NCI-H526 treated with DMSO at 0.1 percent for 48 hours (cell line): ENCODE measurements at places on chromosomes 6 and 20.
A peak's percentile ranks its signal among the peaks of the same experiment; 100 is the strongest.

DNA sequence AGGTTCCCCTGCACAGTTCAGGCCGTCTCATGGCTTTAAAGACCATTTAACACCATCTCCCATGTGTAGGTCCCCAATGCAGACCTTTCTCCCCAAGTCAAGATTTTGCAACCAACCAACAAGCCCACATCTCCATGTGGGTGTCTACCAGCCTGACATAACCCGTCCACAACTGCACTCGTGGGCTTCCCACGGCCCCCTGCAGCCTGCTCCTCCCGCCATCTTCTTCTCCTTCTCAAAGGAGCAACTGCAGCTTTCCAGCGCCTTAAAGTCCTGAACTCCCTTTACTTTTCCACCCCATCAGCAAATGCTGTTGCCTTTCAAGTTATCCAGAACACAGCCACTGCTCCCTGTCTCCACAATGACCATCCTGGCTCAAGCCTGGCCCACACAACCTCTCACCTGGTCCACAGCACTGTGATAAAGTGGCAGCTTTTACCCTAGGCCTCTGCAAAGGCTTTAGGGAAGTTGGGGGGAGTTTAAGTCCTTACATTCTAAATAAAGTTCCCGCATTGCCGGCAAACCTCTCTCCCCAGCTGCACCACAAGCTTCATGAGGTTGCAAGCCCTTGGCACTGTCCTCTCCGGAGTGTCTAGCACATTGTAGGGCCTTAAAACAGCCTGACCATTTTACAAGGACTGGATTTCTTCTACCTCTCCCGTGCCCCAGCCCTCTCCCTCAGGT, 140.5 kb downstream of the PREX1 start:
- no peak for DNase-seq

DNA sequence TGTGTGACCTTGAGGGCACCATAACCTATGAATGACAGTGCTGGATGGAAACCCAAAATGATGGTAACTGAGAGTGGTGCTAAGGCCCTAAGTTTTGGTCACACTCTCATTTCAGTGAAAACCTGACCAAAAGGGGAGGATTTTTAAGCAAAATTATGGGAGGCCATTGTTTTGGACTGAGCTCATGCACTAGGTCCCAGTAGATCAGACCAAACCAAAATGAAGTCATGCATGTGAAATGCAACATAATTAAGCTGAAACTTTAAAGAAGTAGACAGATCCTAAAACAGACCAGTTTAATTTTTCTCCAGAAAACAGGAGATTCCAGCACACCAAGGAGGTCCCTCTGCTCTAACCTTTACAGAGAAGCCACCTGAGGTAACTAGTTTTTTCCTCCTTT, 24.0 kb upstream of the THBS2 start:
- no peak for DNase-seq

DNA sequence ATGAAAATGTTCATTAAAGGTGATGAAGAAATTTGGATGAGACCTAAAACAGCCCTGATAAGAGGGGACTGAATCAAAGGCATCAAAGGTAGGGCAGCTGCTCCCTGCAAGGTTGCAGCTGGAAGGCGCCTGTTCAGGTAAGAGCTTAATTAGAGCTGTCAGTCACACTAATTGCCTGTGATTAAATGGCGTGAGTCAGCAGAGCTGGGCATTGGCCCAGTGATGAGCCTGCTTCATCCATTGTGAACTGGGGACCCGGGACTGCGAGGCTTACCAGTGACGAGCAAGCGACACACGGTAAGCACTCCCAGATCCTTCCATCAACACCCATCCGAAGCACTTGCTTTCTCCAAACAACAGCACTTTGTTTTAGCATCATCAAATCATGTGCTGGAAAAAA, 621.5 kb upstream of the CDH4 start:
- DNase-seq = no peak

DNA sequence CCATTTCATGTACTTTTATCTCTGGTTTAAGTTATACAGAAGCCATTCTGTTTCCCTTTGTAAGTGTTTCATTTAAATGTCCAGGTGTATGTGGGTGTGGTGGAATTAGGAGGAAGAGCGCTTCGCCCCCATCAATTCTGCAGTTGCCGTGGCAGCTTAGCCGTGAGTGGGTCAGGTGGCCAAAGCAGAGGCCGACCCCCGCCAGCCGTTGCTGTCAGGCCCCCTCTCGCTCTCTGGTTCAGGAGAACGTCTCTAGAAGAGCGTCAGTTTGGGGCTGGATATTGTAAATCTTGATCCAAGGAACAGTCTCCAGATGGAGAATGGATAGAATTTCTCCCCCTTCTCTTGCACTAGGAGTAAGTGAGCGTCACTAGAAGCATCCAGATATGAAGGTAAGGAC, 367.4 kb downstream of the FOXA2 start:
- peak; percentile 21 for DNase-seq

GRCh38 chr6:138844192-138844591, 48.3 kb downstream of the ECT2L start:
- DNase-seq = no peak

GRCh38 chr6:144086959-144087358, 8.4 kb downstream of the SF3B5 start:
- DNase-seq = no peak

- peak; percentile 59 for DNase-seq
Measured at GRCh38 chr20:4999788-5000187, 1.5 kb downstream of the SLC23A2 start.

DNA sequence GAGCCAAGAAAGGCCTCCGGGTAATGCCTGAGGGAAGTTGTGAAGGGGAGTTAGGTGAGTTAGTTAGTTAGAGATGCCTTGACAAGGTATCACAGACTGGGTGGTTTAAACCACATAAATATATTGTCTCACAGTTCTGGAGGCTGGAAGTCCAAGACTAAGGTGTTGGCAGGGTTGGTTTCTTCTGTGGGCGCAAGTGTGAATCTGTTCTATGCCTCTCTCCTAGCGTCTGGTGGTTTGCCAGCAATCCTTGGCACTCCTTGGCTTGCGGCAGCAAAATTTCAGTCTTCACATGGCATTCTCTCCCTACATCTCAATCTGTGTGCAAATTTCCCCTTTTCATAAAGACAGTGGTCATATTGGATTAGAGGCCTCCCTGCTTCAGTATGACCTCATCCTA, 29.7 kb upstream of the RANBP9 start:
- no peak for DNase-seq

DNA sequence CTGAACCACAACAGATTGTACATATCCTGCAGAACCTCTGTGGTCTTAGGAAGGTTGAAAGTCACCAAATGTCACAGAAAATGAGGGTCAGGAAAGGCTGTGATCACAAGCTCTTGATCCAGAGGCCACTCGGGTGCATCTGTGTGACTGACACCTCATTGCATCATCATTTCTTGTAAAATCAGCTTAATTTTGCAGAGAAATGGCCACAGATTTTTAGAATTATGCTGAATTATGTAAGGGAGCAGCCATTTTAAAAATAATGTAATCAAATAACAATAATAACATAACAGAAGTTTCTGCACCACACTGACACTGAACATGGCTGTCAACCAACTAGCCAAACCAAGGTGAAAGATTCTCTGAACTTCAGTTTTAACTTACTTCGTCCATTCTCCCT, 32.5 kb upstream of the PRND start:
- no peak for DNase-seq

DNA sequence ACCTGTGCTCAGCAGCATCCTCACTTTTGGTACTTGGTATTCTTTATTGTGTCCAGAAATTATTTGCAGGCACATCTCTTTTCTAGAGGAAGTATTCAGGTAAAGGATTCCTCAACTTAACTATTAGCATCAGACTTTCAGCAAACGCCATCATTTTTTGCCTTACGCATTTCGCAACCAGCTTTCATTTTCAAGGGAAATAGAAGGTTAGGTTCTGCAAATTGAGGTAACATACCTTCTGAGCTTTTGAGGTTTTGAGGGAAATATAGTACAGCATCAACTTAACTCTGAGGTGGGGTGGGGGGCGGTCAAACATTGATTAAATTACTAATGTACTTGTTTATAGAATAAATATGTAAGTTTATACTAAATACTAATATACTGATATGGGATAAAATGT, 243.6 kb upstream of the RIMS1 start:
- DNase-seq = no peak

DNA sequence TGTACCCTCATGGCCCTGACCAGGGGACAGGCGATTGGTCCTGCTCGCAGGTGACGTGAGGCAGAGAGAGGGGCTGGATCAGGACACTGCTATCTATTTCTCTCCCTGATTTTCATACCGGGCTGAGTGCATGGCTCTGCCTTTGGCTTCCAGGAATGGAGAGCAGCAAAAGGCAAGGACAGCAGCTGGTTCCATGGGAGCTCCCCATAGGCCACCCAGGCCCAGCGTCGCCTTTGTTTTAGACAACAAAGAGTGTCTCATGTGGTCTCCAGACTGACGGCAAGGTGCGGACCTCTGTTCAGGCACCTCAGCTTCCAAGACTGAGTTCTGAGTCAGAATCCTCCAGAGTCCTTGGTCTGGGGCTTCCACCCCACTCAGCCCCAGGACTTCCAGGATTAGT, 123.1 kb downstream of the VEGFA start:
- no peak for DNase-seq

GRCh38 chr6:162019349-162019748, 708.2 kb downstream of the PRKN start:
- no peak for DNase-seq

GRCh38 chr6:114445846-114446245, 103.0 kb upstream of the HS3ST5 start:
- DNase-seq = no peak

GRCh38 chr6:143288923-143289322, 161.6 kb downstream of the ADAT2 start:
- no peak for DNase-seq

DNA sequence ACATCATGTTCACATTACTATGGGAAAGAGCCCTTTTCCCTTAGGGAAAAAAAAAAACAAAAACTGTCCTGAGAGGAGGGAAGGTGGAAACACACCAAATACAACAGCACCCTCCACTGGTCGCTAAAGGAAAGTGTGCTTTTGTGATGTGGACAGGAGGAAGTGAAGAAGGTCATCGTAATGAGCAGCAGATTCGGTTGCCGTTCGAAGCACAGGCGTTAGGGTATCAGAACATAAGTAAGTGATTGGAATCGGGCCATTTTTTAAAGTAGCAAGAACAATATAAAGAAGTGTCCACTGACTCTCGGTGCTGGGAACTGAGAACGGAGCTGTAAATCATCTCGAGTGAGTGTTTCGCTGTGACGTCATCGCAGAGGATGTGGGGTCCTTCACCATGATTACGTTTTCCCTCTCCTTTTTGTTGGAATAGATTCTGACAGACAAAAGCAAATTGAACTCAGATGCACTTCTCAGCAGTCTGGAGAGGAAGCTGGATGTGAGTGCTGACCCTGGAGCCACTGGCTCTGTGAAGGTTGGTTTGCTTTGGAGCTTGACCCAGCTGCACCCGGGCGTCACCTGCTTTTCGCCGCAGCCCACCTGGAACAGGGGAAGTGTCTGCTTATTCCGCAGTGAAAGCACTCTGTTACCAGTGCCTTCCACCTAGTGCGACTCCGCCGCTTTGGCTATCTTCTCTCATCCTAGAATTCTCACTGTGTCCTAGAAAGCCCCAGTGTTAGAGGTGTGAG, 203.6 kb upstream of the GMDS start:
- peak; percentile 66 for DNase-seq

- no peak for DNase-seq
Measured at GRCh38 chr6:97175806-97176205, 107.2 kb downstream of the MMS22L start.

GRCh38 chr6:61886608-61887259, 399.3 kb downstream of the KHDRBS2 start:
- DNase-seq = no peak
